Adrenal gland (tissue), 19 donors: ENCODE measurements at places on chromosomes 11 and 22.
A peak's percentile ranks its signal among the peaks of the same experiment; 100 is the strongest.

- H3K27ac ChIP-seq = no peak overlapping the region
- H3K36me3 ChIP-seq = no peaks in the 10 kb centered on the region
- H3K27me3 ChIP-seq = no peaks in the 10 kb centered on the region
- H3K4me1 ChIP-seq = no peaks in the 10 kb centered on the region
These were observed 17.0 kb downstream of the SLC22A12 start for GRCh38 chr11:64608046-64608445.

- no peaks in the 10 kb centered on the region for H3K27me3 ChIP-seq
- H3K27ac ChIP-seq = no peak overlapping the region
- H3K4me1 ChIP-seq = peaks cover 12% of the 10 kb centered on the region
- peak; percentile 76 for DNase-seq
- no peak overlapping the region for H3K4me3 ChIP-seq
These were observed 30.0 kb upstream of the CABP7 start for GRCh38 chr22:29689880-29690213.

DNA sequence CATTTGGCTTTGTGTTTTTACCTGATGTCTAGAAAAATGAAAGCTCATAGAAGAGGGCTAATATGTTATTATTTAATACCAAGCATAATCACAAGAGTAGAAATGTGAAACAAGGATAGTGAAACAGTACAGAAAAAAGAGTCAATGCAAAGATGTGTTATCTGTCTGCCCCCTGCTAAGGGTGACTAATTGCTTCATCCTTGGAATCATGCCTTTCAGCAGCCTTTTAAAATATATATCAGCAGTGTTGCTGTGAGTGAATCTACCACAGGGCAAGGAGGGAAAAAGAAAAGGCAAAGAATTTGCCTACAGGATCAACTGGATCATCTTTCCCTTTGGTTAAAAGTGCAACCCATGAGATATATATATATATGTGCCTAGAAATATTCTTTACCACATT lies 867.2 kb upstream of the RAG2 start:
- H3K27ac ChIP-seq = no peak overlapping the region
- no peak for DNase-seq
- no peaks in the 10 kb centered on the region for H3K4me1 ChIP-seq
- H3K36me3 ChIP-seq = no peaks in the 10 kb centered on the region

DNA sequence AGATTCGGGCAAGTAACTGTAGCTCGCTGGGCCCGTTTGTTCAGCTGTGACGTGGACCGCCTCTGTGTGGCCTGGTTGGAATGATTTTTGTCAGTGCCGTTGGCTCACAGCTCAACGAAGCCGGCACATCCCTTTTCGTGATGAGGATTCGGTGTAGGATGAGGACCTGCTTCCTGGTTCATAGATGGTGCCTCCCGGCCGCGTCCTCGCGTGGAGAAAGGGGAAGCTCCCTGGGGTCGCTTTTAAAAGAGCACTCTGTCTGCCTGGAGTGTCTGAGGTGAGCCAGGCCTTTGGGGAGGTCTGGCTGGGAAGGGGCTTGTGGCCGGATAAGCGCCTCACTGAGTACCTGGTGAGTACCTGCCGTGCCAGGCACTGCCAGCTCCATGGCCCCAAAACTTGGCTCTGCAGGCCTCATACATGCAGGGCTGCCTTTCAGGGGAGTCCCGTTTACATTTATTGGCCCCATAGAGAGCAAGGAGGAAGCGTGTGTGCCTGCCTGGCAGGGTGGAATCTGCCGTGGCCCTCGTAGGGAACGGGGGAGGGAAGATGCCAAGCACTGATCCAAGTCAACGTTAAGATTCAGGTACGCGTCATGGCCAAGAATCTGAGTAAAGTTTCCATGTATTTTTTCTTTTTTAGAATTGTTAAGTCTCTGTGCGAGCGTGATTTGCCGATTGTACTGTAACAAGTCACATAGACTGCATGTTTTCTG lies 88.4 kb downstream of the ARHGAP8 start:
- DNase-seq = no peak
- no peak overlapping the region for H3K4me3 ChIP-seq
- H3K27me3 ChIP-seq = no peaks in the 10 kb centered on the region
- no peaks in the 10 kb centered on the region for H3K36me3 ChIP-seq
- no peaks in the 10 kb centered on the region for H3K4me1 ChIP-seq

- no peaks in the 10 kb centered on the region for H3K4me1 ChIP-seq
- H3K27me3 ChIP-seq = no peaks in the 10 kb centered on the region
- no peaks in the 10 kb centered on the region for H3K36me3 ChIP-seq
- no peak overlapping the region for H3K27ac ChIP-seq
- H3K4me3 ChIP-seq = no peak overlapping the region
- no peak for DNase-seq
These were observed 848.3 kb downstream of the METTL15 start for GRCh38 chr11:28956446-28956845.

GRCh38 chr11:114308689-114309089 lies 12.5 kb downstream of the NNMT start:
- no peaks in the 10 kb centered on the region for H3K4me1 ChIP-seq
- peak; percentile 20 for DNase-seq
- no peaks in the 10 kb centered on the region for H3K27me3 ChIP-seq
- H3K36me3 ChIP-seq = no peaks in the 10 kb centered on the region

DNA sequence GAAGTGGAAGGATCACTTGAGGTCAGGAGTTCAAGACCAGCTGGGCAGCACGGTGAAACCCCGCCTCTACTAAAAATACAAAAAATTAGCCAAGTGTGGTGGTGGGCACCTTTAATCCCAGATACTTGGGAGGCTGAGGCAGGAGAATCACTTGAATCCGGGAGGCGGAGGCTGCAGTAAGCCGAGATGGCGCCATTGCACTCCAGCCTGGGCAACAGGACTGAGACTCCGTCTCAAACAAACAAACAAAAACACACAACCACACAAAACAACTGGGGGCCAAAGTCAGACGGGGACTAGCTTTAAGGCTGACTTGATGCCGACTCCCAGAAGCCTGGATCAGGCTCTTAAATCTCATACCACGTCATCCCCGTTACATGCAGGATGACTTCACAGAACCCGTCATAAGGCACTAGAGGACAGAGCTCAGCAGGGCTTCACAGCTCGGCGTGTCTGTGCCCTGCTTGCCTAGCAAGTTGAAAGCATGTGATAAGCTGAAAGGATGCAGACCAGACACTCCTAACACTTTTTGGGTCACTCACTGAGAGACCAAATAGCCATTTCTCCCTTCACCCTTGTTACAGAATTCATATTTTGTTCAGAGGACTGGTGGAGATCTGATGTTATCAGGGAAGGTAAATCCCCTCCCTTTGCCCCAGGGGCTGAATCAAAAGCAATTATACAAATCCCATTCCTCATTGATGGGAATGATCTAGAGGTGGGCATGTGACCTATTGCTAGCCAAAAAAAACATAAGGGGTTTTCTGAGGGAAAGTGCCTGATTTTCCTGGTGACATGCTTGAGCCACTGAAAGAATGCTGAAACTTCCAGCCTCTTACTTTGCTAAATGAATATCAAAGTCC lies 65.4 kb downstream of the GAB2 start:
- no peak overlapping the region for H3K4me3 ChIP-seq
- DNase-seq = no peak
- no peak overlapping the region for H3K27ac ChIP-seq
- no peaks in the 10 kb centered on the region for H3K27me3 ChIP-seq

DNA sequence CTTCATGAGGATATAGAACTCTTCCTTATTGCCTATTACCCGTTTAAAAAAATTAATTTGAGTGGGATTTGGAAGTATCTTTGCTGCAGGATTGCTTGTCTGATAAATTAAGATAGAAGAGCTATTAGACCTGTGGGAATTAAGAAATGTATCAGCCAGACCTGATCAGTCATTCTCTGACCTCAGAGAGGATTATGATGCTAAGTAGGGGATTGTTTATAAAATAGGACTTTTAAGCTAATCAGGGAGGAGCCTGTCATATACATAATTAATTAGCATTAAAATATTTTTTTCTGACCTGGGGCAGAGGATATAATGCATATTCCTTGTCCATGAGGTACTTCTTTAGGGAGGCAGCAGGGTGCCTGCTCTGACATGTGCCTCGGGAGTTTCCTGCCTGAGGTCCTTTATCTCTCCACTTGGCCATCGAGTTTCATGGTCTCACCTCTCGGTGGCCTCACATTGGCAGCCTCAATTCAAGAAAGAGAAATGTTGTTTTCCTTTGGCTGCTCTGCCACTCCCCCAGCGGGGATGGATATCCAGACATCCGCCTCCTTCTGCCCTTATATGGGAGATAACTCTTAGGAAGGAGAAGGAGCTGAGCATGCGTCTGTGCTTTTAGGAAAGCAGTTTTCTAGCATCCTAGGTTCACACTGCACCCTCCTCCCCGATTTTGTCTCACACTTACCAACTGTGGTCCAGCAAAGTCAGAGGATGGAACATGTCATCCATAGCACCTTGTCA lies 41.1 kb downstream of the DIXDC1 start:
- H3K36me3 ChIP-seq = peaks cover 24% of the 10 kb centered on the region
- no peaks in the 10 kb centered on the region for H3K27me3 ChIP-seq
- peak; percentile 64 for DNase-seq
- peak overlapping the region; percentile 35 for H3K27ac ChIP-seq

DNA sequence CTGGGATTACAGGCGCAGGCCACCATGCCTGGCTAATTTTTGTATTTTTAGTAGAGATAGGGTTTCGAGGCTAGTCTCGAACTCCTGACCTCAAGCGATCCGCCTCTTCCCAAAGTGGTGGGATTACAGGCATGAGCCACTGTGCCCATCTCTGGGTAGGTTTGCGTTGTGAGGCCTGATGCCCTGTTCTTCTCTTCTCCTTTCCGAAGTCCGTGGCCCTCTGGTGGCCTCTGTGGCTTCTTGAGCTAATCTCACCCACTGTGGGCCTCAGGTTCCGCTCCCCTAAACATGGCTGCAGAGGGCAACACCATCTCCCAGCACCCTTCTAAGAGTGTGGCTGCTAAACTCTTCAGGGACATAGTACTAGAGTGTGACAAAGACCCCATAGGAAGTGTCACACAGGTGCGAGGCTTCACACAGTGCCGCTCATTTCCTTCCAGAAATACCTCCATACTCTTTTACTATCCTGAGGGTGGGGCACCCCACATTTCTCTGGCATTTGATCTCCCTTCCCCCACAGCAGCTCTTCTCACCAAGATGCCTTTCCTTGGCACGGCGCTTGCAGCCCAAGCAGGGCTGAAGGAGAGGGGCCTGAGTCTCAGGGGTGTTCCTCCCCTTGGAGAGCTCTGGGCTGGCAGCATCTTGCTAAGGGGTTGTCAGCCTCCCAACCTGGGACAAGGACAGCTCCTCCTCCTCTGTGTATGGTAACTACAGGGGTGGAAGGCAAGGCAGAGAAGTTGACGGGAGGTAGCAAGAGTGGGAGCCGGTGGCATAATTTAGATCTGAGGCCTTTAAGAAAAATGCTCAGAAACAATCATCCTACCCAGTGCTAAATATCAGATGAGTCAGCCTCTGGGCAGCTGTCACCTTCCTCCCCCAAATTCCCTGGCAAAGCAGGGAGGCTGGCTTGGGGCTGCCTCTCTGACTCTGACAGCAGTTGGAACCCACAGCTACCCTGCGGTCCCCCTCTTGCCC lies 6.1 kb downstream of the THY1 start:
- H3K27me3 ChIP-seq = peaks cover 11% of the 10 kb centered on the region
- DNase-seq = no peak
- H3K4me1 ChIP-seq = no peaks in the 10 kb centered on the region

GRCh38 chr11:61870541-61871031 lies 20.8 kb downstream of the FADS3 start:
- peak overlapping the region; percentile 60 for H3K27ac ChIP-seq
- H3K36me3 ChIP-seq = peaks cover 7% of the 10 kb centered on the region
- no peak for DNase-seq

DNA sequence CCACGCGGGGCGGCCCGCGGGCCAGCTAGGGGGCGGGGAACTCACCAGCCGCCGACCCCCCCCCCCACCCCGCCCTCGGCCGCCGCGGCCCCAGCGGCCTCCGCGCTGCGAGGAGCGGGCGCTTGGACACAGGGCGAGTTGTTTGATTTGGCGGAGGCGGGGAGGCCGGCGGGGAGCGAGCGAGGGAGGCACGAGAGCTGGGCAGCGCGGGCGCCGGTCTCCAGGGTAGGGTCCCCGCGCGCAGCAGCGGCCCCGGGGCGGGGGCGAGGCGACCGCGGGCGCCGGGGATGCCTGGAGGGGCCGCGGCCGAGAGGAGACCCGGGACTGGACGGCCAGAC lies 64.4 kb downstream of the NAV2 start:
- no peak overlapping the region for H3K4me3 ChIP-seq
- H3K36me3 ChIP-seq = no peaks in the 10 kb centered on the region
- no peaks in the 10 kb centered on the region for H3K27me3 ChIP-seq
- no peak overlapping the region for H3K27ac ChIP-seq

DNA sequence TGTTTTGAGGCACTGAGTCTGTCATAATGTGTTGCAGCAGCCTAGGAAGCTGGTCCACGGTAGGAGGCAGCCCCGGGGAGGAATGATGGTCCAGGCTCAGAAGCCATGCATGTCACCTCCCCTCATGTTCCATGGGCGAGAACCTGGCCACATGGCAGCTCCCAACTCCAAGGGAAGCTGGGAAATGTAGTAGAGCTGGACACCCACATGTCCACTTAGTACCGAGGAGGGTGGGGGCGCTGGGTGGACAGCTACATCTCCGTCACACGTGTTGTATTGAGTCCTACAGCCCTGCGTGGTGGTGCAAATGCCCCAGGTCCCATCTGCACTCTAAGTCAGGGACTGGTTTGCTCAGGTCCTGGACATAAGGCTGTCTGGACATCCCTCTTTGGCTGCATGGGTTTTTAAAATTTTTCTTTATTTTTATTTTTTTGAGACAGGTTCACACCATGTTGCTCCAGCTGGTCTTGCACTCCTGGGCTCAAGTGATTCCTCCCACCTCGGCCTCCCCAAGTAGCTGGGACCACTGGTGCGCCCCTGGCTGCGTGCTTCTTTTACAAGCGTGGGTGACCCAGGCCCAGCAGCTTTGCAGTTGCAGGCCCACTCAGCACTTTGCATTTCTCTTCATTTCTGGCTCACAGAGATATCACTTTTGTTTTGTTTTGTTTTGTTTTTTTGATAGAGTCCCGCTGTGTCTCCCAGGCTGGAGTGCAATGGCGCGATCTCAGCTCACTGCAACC lies 3.9 kb upstream of the CTTN start:
- no peak overlapping the region for H3K4me3 ChIP-seq
- H3K36me3 ChIP-seq = no peaks in the 10 kb centered on the region

GRCh38 chr11:2800655-2801531 lies 84.7 kb downstream of the CDKN1C start:
- H3K4me1 ChIP-seq = no peaks in the 10 kb centered on the region
- peak overlapping the region; percentile 17 for H3K27ac ChIP-seq
- H3K4me3 ChIP-seq = no peak overlapping the region
- DNase-seq = peak; percentile 13
- no peaks in the 10 kb centered on the region for H3K27me3 ChIP-seq
- H3K36me3 ChIP-seq = no peaks in the 10 kb centered on the region

DNA sequence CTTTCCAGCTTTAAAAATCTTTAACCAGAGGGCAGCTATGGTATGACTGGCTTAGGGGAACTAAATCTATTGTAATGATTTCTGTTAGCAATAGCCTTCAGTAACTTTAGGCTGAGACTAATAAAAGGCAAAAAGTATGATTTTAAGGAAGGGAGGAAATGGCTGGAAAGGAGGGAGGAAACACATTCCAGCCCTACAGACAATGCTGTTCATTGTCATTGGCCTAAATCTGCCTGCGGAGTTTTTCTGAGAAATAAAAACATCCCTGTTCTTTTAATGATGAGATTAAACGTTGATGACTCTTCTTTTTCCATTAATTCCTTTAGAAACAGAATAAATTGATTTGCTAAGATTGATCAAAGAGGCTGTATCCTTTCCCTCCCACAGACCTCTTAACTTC lies 99.6 kb upstream of the GRAMD1B start:
- no peak overlapping the region for H3K4me3 ChIP-seq
- no peak for DNase-seq
- peak overlapping the region; percentile 22 for H3K27ac ChIP-seq
- H3K27me3 ChIP-seq = no peaks in the 10 kb centered on the region
- H3K4me1 ChIP-seq = peaks cover 20% of the 10 kb centered on the region
